ENCODE measurements at places on chromosomes 1 and 21.

DNA sequence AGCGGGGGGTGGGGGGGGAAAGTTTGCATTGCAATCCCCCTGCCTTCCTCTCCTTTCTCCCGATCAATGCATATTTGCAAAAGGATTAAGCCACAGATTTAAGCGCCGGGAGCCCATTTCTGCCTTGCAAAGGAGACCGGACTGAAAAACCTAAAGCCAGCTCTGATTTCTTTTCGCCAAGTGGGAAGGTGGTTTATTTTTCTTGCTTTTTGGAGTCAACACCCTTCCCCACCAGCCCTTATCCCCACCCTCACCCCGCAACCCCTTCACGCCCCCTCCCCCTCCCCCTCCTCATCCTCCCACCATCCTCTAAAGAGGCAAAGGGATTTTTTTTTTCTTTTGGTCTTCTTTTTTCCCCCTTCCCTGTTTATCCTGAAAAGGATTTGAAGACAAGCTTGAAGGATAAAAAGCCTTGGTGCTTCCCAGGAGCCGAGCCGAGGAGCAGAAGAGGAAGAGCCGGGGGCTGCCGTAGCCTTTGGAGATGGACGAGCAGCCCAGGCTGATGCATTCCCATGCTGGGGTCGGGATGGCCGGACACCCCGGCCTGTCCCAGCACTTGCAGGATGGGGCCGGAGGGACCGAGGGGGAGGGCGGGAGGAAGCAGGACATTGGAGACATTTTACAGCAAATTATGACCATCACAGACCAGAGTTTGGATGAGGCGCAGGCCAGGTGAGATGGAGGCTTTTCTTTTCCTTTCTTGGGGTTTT is 513 bp downstream of the PBX1 start:
- peak; percentile 56 for DNase-seq

GRCh38 chr1:233019778-233020325 is 69.4 kb downstream of the NTPCR start:
- DNase-seq, result no peak

DNA sequence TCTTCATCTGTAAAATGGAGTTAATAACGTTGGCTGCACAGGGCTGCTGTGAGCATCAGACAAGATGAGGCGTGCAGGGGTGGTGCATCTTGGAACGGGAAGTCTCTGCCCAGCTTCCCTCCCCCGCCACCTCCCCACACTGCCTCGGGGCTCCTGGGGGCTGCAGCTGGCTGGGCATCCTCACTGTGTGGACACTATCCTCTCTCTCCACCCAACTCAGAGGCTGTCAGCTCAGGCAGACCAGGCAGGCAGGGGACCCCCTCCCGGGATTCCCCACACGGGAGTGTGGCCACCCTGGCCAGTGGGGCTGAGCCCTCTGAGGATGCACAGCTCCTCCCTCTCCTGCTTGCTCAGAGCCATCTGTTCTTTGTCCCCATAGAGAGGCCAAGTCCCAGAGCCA is 122.7 kb downstream of the CCDC185 start:
- no peak for DNase-seq

DNA sequence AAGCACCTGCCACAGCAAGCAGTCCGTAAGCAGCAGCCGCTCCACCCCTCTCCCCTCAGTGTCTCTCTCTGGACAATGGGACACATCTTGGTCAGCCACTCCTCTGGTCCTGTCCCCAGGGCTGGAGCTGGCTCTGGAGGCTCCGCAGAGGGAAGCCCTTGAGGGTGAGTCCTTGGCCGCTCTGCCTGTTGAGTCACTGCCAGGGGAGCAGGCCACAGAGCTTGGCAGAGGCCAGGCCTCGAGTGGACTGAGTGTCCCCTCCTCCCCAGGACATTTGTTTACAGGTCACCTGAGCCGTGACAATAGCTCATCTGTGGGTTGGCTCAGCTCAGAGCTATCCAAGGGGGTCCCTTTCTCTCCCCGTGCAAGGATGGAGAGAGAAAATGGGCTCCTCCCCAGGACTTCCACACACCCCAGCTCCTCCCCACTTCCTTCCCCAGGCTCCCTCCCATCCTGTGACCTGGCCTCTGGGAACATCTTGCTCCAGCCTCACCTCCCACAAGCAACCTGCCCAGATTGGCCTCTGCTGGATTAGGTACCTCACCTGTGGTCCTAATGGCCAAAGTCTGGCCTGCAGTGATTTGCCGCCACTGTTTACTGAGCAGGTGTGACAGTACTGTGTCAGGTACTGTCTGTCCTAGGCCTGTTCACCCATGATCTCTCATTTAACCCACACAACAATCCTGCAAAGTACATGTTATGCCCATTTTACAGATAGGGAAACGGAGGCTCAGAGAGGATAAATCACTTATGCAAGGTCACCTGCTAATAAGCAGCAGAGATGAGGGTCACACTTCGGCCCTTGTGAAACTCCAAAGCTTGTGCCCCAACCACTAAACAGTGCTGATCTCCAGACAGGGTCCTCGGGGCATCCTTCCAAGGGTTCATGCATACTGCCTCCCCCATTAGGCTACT is 4.8 kb downstream of the FAM131C start:
- peak; percentile 90 for DNase-seq
